ENCODE measurements at places on chromosomes 2 and 18.

DNA sequence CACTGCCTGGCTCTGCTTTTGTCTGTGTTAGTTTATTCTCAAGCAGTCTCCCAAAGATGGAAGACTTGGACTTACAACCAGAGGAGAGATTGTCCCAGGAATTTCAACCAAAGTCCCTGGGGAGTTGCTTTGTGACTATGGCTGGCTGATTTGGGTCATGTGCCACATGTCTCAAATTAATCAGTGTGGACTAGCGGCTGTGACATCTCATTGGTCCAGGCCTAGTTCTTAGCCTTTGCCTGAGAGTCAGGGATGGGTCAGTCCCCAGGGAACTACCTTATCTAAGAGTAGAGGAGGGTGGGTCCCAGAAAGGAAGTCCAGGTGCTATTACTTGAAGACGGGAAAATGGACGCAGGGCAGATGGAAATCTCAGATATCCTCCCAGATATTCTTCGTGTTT lies 217.1 kb downstream of the ACKR3 start:
- DNase-seq = no peak

DNA sequence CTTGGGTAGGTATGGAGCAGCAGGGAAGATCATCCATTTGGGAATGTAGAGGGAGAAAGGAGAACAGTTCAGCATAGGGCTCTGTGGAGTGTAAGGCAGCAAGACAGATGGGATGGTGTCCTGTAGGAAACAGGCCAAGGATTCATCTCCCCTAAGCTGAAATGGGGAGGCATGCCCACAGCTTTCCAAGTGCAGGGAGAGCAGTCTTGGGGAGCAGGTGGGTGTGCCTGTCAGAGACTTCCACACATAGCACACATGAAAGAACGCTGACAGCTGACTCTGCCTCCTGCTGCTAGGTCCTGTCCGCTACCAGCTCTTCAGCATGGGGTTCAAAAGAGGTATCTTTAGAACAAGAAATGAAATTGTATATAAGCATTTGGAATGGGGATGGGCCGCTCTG lies 9.0 kb downstream of the SETBP1 start:
- DNase-seq = no peak

- no peak for DNase-seq
Measured at GRCh38 chr18:3875376-3875775, 425.4 kb downstream of the TGIF1 start.

GRCh38 chr2:2507417-2507997 lies 176.4 kb upstream of the MYT1L start:
- DNase-seq = no peak

- peak; percentile 21 for DNase-seq
Measured at GRCh38 chr2:219362524-219363164, 25.1 kb downstream of the DNPEP start.

DNA sequence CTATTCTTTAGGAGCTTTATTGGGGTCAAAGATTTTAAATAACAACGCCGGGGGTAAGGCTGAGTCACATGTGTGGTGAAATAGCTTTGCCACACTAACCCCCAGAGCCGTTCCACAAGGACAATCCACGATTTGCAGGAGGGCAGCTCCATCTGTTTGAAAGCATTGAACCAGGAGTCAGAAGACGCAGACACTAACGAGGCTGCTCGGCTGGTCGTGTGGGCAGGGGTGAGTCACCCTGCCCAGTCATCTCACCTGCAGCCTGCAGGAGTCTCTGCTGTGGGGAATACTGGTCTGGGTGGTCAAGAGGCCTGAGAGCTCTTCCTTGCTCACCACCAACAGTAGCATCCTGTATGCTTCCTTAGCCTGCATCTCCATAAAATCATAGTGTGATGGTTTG lies 149.2 kb upstream of the NCK2 start:
- no peak for DNase-seq

DNA sequence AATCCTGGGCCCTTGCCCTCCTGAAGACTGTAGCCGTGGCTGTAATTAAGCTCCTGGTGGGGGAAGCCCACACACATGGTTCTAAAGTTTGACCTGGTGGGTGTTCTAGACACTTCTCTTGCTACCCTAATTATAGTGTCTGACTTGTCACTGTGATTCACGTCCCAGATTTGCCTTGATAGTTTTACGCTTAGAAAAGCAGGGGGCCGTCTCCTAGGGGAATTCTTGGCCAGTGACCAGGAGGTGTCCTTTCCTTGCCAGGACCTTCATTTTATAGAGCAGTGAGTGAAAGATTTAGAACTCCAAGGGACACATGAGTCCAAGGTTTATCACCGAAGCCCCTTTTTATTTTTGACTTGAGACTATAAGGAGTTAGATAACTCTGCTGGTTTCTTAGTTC lies 9.0 kb downstream of the TMEM214 start:
- DNase-seq = no peak

DNA sequence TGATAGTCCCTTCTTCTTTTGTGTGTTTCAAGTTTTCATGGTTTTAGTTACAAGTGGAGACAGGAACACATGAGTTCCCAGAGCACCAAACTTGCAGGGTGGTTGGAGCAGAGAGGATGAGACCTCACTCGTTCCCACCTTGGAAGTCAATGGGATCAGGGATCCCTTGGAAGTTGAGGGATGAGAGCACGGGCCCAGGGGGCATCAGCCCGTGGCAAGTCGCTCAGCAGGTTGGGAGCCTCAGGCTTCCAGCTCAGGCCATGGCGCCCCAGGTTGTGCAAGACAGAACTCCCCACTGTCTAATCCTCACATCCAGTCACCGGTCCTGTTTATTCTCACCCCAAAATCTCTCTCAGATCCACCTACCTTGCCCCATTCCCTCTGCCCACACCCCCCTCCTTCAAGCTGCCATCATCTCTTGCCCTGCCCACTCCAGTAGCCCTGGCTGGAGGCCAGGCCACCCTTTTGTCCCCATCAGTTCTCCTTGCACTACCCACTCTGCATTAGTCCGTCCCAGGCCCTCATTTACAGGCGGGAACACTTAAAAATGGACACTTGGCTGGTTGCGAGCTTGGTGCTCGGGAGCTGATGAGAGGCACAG lies 37.6 kb upstream of the FOSL2 start:
- no peak for DNase-seq

GRCh38 chr2:16165518-16166326 lies 225.4 kb downstream of the MYCN start:
- DNase-seq = no peak

DNA sequence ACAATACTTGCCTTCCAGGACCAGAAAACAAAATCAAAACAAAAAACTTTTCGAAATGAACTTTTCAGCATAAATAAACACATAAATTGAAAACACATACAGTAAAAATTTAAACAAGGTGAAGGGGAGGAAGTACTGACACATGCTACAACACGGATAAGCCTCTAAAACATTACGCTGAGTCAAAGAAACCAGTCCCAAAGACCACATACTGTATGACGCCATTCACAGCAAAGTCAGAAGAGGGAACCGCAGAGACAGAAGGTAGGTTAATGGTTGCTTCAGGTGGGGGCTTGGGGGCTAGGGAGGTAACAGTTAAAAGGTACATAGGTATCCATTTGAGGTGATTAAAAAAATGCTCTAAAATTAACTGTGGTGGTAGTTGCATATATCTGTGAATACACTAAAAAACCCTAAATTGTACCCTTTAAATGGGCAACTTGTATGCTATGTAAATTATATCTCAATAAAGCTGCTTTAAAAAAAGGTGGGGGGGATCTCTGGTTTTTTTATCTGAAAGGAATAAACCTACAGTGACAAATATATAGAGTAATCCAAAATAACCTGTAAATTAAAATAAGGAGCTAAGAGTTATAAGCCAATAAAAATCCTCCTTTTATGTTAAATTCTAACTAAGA lies 7.1 kb downstream of the COX7A2L start:
- no peak for DNase-seq

DNA sequence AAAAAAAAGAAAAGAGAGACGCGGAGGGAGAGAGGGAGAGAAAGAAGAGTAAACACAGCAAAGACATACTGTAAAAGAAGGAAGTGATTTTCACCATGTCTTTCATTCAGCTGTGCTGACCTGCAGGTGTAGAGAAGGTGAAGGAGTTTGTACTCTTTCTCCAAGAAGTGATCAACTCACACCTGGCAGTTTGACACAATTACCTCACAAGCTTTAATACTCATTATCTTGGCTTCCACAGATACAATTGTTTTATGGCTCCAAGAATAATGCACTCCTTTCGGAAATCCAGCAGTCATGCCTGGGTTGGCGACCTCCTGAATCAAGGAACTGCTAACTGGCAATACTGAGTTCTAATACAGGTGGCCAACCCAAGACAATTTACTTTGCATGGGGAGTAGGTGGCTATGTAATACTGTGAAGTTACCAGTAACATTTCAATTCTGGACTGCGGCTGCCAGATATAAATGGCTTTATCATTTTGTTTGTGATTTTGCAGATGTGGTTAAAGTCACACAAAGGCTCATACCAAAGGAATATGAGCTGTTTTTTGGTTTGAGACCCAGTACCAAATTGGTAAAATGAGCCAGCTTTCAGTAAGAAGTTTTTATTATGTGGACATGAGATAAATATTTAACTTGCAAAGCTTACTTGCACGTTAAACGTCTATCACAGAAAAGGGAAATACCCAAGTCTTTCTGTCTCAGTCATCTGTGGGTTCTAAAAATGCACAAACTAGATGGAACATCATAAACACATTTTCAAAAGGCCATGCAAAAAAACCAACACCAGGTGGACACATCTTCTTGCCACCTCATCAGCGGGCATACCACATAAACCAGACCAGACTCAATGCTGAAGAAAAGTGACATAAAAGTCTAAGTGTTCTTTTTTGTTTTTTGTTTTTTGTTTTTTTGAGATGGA lies 69.3 kb downstream of the NCKAP5 start:
- DNase-seq = no peak

DNA sequence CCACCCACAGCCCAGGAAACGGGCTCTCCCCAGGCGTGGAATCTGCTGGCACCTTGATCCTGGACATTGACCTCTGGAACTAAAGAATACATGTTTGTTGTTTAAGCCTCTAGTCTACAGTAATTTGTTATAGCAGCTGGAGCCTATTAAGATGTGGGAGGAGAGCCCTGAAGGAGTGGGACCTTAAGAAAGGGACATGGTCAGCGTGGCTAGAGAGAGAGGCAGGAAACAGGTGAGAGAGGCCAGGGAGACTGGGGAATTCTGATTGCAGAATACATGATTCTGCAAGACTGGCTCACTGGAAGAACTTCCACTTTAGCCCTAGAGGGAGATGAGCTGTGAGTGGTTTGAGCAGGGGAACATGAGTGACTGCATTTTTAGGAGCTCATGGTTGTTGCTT lies 83.2 kb downstream of the CD8B2 start:
- DNase-seq = no peak

GRCh38 chr2:28544405-28544921 lies 48.6 kb downstream of the PLB1 start:
- DNase-seq = peak; percentile 54

- DNase-seq = no peak
Measured at GRCh38 chr2:135030826-135031225, 16.4 kb downstream of the MAP3K19 start.

- DNase-seq = no peak
Measured at GRCh38 chr2:238515377-238515776, 88.7 kb downstream of the ASB1 start.
